Mesothelial cell of epicardium (in vitro differentiated cells): ENCODE measurements at places on chromosomes 7 and 10. TPM values are rescaled to one million over a fixed set of nuclear protein-coding genes. Genes with fewer than 3 reads are reported as not detected.

GRCh38 chr10:109770663-109771062 lies 152.6 kb downstream of the XPNPEP1 start:
- no peak for DNase-seq

DNA sequence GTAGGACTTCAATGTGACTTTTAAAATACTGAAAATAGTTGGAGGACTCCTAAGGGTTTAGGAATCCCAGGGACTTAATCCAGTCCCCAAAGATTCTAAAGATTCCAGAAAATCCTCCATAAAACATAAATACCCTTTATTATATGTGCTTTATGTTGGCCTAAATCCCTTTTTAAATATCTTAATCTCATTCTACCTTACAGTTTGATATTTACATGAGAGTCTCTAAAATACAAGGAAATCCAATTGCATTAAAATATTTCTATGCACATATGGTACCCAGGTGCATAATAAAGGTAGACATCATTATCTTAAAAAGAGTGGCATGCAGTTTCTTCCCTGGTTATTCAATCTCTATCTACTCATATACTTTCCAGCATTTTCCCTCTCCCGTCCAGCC lies 51.8 kb downstream of the BPGM start:
- DNase-seq = no peak

GRCh38 chr10:35608328-35608672 lies 3.2 kb downstream of the GJD4 start:
- DNase-seq = no peak

DNA sequence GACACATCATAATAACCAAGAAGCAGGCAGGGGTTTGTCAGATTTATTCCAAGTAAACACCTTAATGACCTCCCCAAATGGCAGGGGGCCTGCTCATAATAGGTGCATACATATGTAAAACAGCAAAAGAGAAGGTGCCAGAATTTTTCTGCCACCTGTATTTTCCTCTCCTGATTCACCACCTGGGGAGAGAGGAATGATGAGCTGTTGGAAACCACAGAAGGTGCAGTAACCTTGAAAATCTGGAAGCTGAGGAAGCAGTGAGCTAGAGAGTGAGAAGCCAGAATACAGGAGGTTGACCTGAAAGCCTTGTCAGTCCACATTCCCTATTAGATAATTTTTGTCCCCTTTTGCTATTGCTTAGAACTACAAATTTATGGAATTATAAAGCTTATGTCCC lies 46.2 kb upstream of the PDE1C start:
- no peak for DNase-seq

- DNase-seq = no peak
These were observed 67.6 kb upstream of the CAV2 start for GRCh38 chr7:116431787-116432526.

DNA sequence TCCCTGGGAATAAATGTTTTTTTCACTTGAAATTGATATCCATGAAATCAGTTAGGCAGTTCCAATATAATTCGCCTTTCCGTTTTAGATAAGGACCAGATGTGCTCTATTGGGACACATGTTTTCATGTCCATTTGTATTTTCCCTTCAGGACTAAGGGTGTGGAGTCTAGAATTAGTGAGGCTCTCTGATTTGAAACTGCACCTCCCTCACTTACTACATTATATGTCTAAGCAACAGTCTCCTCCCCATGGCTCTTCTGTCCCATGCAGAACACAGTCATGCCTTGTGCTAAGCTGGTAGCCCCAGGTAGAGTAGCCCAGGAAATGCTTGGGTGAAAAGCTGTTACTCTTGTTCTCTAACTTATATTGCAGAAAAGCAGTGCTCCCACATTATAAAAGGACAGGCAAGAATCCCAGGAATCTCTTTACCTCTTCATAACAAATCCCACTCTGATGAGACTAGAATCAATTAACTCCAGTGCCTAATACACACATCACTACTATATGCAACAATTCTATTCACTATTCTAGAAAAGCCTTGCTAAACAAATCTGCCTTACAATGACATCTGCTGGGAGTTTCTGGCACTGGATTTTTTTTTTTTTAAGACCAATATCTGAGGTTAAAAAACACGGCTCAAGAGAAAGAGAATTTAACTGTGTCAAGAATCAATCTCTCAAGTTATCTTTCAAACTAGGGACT lies 293.9 kb downstream of the SNX13 start:
- DNase-seq = no peak

POLL gene
- total RNA-seq = 44.5 to 47.3 TPM (median 46.6 TPM) in 3 replicates

ADAM12 gene
- total RNA-seq = 10.1 to 13.4 TPM (median 13.3 TPM) in 3 replicates

LRRC17 gene
- 42.0 to 45.5 TPM (median 43.1 TPM) in 3 replicates for total RNA-seq

RASSF4 gene
- 15.4 to 16.6 TPM (median 16.3 TPM) in 3 replicates for total RNA-seq

SLC25A28 gene
- 41.2 to 44.8 TPM (median 41.4 TPM) in 3 replicates for total RNA-seq

UCN3 gene
- total RNA-seq = not detected in 3 replicates
